ENCODE measurements at places on chromosomes 5 and 9. TPM values are rescaled to one million over a fixed set of nuclear protein-coding genes. Genes with fewer than 3 reads are reported as not detected.

Gene CCL19
- total RNA-seq, result 0.41 TPM

Gene PCDHAC1
- 1.2 TPM for total RNA-seq

Gene AUH
- total RNA-seq, result 71.4 TPM

Gene GRIN3A
- 2.5 TPM for total RNA-seq

Gene ZNF462
- 61.2 TPM for total RNA-seq

Gene IFNA2
- not detected for total RNA-seq

Gene CCL28
- 4.0 TPM for total RNA-seq

Gene ASPN
- total RNA-seq, result 33.7 TPM

Gene TOR2A
- 16.5 TPM for total RNA-seq

Gene FBN2
- 144 TPM for total RNA-seq

Gene FAM163B
- total RNA-seq, result 2.7 TPM

Gene NR2F1-AS1
- 43.2 TPM for total RNA-seq

Gene TMEM215
- 0.88 TPM for total RNA-seq

Gene OCLN
- total RNA-seq, result 50.4 TPM

Gene ARHGEF39
- 2.9 TPM for total RNA-seq

Gene MOB3B
- total RNA-seq, result 13.3 TPM

Gene ANKRD34B
- total RNA-seq, result 0.18 TPM

Gene SAPCD2
- 7.2 TPM for total RNA-seq

Gene PPIC
- total RNA-seq, result 30.5 TPM

Gene WDR38
- not detected for total RNA-seq

Gene SPATA9
- total RNA-seq, result 0.53 TPM

Gene CDH12
- 4.7 TPM for total RNA-seq

Gene OR13D1
- not detected for total RNA-seq

Gene SPINK5
- 1.3 TPM for total RNA-seq

Gene SLC6A7
- total RNA-seq, result 0.06 TPM

All from metanephros (tissue), 2 donors.